ENCODE measurements at places on chromosomes 3 and 15.

GRCh38 chr3:123773681-123774431 is 110.3 kb downstream of the MYLK start:
- no peak for DNase-seq

DNA sequence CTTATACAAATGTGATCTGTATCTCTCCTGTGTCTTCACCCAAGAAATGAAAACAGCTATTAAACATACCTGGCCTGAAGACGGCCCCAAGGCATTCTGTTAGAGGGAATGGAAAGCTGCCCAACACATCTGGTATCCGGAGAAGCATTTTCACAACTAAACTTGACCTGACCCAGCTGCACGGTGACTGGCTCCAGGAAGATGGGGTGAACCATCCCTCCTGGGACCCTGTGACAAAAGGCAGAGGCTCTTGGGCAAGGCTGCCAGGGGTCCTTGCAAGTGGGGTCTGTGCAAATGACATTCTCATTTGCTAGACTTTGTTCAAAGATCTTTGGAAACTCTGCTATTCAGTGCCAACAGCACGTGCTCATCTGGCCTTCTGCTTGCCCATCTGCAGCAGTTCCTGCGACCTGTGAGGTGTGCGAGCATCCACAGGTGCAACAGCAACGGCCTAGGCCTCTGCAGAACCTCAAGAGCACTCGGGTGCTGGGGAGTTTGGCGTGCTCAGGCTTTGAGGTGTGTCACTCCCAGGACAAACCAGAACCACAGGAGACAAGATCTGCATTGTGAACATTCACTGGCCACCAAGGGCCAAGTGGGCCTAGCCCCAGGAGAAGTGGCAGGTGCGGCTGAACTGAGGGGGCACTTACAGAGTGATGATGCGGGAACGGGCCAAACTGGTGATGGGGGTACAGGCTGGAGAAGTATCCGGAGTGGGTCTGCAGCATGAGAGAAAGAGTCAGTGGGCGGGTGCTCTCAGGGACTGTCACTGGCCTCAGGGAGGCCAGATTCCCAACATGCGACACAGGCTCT is 71.8 kb downstream of the SENP2 start:
- DNase-seq = no peak

GRCh38 chr3:365268-365667 is 168.7 kb downstream of the CHL1 start:
- DNase-seq = no peak

DNA sequence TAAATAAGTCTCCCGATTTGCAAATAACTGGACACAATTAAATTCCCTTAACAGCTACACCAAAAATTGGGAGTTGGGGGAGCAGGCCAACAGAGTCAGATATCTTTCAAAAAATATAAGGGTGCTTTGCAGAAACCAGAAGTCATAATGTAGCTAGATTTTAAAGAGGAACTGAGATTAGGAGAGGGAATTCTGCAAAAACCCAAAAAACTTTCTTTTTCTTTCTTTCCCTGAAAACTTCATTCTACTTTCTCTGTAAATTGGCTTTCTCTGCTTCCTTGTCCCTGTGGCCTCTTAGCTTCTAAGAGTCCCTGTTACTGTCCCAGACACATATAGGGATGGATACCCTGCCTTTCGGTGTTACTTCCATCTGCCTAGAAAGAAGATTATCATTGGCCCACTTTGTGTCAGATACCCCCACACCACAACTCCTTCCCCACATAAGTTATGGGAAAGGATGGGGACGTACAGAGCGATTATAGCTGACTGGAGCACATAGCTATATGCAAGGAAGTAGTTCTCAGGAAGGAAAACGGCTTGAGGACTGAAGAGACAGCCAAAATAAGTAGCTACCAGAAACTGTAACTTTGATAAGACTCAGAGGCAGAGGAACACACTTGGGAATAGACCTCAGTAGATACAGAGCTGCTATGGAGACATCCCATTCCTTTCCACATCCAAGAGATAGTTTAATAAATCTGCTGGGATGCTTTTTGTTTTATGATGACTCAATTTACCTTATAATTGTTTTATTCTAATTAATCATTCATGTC is 129.1 kb upstream of the TGFBR2 start:
- DNase-seq = no peak

DNA sequence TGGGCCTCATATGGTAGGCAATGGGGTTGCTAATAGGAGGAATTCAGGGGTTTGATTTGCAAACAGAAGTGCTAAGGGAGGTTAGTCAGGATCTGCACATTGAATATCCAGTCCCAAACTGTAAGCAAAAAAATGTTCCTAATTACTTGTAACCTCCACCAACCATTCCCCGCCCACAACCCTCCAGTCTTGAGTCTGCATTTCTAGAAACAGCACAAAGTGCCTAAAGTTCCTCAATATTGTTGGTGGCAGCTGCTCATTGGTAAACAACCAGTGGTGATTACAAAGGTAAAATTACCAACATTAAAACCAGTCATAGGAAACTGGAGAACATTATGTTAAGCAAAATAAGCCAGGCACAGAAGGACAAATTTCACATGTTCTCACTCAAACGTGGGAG is 18.9 kb downstream of the HDC start:
- no peak for DNase-seq

GRCh38 chr3:132788301-132788671 is 66.1 kb upstream of the NPHP3 start:
- no peak for DNase-seq

GRCh38 chr15:70528270-70528706 is 235.1 kb downstream of the UACA start:
- peak; percentile 26 for DNase-seq

DNA sequence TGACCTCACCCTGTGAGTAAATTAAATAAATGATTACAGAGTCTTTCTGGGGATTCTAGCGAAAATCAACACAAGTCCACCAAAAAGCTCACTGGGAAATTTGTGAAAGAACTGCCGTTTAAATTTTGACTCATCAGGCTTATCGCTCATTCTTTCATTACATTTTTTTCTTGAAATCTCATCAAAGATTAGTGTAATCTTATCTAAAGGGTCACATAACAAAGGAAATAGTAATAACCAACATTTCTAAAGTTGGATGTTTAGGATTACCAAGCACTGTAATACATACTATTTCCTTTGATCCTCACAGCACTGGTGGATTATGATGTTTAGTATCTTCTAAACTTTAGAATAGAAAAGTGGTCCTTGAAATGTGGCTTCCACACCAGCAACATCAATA is 111.1 kb upstream of the CBLB start:
- DNase-seq = no peak

- DNase-seq = no peak
Measured at GRCh38 chr3:123102826-123103225, 36.0 kb downstream of the PDIA5 start.

DNA sequence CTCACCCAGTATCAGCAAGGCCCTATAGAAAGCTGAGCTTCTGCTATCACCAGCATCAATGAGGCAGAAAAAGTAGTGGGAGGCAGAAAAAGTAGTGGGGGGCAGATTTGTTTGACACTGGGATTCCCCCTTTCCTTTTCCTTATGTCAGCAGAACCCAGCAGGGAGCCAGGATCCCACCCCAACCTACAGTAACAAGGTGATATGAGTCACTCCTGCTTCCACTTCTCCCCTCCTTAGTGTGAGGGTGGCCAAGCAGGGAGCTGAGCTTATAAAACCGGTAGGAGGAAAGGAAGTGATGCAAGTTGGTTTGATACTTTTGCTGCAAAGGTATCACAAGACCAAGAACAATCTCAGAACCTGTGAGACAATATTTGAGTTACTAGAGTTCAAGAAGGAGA is 128.7 kb downstream of the SCAPER start:
- no peak for DNase-seq

DNA sequence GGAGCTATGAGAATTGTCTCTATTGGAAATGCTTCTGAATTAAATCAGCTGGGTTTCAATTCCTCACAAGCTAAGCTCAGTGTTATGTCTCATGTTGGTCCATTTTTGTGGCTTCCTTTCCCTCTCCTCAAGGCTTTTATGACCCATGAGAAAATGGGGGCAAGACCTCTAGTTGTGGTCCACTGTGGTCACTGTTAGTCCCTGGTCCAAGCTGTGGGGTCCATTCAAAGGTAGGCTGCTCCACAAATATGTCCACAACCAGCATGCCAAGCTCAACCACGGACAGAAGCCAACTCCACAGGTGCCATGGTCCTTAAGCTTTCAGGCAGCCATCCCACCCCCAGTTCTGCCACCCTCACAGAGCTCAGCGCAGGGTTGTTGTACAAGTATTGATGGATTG is 14.9 kb upstream of the TPM1 start:
- no peak for DNase-seq

- DNase-seq = no peak
Measured at GRCh38 chr3:189898559-189899153, 222.0 kb downstream of the P3H2 start.

DNA sequence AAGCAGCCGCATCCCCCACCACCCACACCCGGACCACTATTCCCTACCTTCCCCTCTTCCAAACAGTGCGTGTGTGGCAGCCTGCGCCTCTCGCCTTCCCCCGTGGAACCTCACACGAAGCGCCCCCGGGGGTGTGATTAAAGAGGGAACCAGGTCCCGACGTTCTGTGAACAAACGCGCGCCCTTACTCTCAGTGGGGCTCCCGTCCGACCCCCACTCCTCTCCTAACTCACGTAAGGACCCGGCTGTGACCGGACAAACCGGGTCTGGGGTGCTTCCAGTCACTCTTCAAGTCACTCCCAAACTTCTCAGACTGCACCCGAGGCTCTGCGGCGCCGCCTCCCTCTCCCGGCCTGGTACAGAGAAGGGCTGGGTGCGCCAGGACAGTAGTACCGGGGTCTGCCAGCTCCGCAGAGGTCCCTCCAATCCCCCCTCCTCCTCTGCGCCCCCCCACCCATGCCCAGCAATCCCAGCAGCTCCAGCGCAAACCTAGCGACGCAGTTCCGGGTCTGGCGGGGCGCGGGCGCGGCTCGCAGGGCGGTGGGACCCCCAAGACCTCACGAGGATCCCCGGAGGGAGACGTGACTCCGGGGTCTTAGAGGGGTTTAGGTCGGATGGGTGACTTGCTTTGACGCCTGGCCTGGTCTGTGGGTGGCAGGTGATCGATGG is 574 bp downstream of the DUOXA1 start:
- DNase-seq = no peak

- no peak for DNase-seq
Measured at GRCh38 chr15:92101708-92102394, 248.3 kb downstream of the SLCO3A1 start.

- no peak for DNase-seq
Measured at GRCh38 chr15:97317163-97317562, 643.3 kb upstream of the ARRDC4 start.

GRCh38 chr3:10160346-10160745 is 4.4 kb upstream of the IRAK2 start:
- DNase-seq = no peak

- no peak for DNase-seq
Measured at GRCh38 chr3:49930922-49931321, 1.3 kb upstream of the MON1A start.

- DNase-seq = no peak
Measured at GRCh38 chr3:120338517-120338916, 10.6 kb downstream of the LRRC58 start.

DNA sequence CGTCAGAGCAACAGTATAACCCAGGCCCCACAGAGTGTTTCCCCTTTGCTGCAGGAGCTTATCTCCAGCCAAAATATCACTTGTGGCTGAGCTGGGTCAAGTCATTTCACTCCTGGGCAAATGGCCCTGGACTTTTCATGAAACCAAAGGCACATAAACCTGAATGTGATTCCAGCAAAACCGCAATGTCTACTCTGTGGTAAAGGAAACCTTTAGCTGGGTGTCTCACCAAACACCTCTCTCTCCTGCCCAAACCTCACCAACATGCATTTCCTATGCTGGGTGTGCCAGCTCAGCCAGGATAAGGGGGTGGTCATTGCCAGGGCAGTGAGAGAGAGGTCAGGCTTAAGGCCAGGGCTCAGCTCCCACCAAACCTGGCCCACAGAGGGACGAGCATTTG is 67.4 kb downstream of the GTPBP8 start:
- no peak for DNase-seq

- no peak for DNase-seq
Measured at GRCh38 chr3:107251819-107252218, 125.4 kb upstream of the CCDC54 start.

DNA sequence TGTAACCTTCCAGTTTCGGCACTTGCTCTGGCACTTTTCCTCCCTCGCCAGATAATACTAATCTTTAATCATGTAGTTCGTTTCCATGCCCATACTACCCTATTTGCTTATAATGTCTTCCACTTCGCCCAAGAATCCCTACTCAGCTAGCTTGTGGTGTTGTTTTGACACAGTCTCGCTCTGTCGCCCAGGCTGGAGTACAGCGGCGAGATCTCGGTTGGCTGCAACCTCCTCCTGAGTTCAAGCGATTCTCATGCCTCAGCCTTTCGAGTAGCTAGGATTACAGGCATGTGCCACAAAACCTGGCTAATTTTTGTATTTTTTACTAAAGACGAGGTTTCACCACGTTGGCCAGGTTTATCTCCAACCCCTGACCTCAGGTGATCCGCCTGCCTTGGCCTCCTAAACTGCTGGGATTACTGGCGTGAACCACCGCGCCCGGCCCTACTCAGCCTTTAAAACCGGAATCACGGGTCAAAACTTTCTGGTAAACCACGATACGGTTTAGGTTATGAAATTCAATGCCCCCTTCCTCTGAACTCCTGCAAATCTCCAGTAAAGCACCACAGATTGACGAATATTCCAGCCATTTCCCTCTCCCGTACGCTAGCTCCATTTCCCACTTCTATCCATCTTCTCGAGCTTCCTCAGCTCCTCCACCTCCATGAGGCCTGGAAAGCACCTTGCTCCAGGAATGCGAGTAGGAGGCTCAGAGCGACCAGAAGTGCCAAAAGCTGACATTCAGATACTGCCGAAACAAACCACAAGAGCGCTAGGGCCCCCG is 878 bp upstream of the RAD51 start:
- DNase-seq = no peak

Measured in CD8-positive, alpha-beta memory T cell (primary cell).